ENCODE measurements at places on chromosomes 4 and X.

DNA sequence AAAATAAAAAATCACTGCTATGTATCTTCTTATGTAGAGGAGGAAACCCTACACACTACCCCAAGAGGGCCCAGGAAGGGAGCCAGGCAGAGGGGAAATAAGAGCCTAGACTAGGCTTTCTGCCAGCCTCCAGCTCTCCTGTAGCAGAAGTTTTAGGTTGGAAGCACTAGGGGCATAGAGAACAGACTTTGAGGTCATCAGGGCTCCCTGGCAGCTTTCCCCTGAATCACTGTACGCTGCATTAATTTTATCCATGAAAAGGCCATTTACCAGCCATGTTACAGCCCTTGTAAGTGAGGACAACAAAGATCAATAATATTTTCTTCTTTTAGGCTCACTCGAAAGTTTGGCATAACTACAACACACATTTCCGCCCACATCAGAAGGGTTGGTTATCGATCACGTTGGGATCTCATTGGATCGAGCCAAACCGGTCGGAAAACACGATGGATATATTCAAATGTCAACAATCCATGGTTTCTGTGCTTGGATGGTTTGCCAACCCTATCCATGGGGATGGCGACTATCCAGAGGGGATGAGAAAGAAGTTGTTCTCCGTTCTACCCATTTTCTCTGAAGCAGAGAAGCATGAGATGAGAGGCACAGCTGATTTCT is 24.7 kb downstream of the RPL9 start:
- DNase-seq: no peak

- no peak for DNase-seq
Measured at GRCh38 chr4:152415980-152416379, 119.9 kb downstream of the FBXW7 start.

DNA sequence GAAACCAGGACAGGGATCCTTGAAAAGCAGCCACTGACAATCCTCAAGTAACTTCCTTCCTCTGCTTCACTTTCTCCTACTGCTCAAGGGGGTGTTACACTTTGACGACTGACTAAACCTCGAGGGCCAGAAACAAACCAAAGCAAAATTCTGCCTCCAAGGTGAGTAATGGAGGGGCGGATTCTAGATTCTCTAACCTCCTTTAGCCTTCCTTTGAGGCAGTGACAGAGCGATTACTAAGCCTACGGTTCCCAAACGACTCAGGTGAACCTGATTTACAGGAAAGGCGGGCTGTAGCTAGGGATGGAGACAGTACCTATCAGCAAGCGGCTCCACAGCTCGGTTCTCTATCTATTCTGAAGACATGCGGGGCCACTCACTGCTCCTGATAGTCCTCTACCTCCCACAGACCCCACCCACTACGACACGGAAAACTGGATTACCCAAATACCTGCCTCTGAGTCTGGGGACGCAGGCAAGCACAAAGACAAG is 487 bp downstream of the TBCK start:
- no peak for DNase-seq

DNA sequence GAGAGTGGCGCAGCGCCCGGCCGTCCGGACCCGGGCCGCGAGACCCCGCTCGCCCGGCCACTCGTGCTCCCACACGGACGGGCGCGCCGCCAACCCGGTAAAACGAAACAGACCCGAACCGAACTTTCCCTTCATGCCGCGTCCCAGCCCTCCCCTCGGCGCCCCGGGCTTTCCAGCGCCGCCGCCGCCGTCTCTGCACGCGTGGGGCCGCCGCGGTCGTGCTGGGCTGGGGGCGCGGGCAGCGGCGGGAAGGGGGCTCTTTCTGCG is 222 bp downstream of the SMAD1 start:
- no peak for DNase-seq

- DNase-seq: no peak
Measured at GRCh38 chr4:99002279-99002678, 6.8 kb downstream of the METAP1 start.

DNA sequence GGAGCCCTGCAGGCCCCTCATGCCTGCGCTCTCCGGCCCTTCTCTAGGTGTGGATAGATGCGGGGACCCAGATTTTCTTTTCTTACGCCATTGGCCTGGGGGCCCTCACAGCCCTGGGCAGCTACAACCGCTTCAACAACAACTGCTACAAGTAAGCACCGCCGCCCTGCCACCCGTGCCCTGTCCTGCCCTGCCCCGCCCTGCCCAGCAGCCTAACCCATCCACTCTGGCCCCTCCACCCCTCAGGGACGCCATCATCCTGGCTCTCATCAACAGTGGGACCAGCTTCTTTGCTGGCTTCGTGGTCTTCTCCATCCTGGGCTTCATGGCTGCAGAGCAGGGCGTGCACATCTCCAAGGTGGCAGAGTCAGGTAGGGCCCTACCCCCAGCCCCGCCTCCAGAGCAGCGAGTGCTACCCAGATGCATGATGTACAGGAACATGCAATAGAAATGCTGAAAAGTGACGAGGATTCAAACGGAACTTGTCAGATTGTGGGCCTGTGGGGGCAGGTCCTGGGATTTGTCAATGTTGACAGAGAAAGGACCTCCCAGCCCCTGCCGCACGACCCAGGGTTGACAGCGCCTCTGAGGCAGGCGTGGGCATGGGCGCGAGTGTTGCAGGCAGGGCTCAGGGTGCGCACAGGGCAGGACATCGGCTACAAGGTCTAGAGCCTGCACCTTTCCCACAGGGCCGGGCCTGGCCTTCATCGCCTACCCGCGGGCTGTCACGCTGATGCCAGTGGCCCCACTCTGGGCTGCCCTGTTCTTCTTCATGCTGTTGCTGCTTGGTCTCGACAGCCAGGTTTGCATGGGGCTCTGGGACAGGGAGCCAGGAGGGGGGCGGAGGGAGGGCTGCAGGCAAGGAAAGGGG is 5.7 kb downstream of the SLC6A8 start:
- DNase-seq: no peak

- no peak for DNase-seq
Measured at GRCh38 chr4:128707864-128708263, 101.6 kb upstream of the JADE1 start.

DNA sequence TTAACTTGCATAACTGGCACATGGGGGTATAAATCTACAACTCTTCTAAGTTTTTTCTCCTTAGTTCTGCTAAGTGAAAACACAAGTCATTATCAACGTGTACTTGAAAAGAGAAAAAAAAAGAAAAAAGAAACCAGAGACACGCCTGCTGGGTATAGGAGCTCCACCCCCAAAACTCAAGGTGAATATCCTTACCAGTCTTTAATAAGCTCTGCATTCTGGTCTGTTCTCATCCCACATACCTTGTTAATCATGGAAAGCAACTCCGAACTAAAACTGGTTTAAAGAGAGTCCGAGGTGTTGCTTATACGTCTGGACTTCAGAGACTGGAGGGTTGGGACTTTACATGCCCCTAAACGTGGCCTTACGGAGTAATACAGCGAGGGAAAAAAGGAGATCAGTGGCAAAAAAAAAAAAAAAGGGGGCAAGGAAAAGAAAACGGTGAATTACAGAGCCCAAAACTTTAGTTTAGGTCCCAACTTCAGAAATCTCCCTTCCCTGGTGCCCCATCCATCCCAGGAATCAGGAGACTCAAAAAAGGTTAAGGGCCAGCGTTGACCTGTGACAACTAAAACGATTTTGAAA is 1.0 kb downstream of the PGRMC2 start:
- DNase-seq: no peak

- no peak for DNase-seq
Measured at GRCh38 chr4:177119021-177119471, 190.6 kb upstream of the NEIL3 start.

DNA sequence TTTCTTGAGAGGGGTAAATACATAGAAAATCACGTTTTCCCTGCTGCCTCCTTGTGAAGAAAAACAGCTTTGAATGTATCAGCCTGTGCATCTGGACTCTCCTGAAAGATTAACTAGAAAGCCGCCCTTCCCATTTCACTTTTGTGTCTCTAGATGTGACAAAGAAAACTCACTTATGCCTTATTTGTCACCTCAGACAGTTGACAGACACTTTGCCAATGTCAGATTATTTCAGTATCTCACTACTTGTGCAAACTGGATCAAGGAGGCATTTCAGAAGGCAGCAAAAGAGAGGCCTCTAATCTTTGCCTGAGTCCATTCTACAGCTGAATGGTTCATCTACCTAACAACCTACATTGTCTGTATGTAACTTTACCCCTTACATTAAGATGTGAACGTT is 754.9 kb downstream of the RPA4 start:
- DNase-seq: no peak

GRCh38 chrX:71256051-71256450 is 2.1 kb upstream of the ZMYM3 start:
- no peak for DNase-seq

DNA sequence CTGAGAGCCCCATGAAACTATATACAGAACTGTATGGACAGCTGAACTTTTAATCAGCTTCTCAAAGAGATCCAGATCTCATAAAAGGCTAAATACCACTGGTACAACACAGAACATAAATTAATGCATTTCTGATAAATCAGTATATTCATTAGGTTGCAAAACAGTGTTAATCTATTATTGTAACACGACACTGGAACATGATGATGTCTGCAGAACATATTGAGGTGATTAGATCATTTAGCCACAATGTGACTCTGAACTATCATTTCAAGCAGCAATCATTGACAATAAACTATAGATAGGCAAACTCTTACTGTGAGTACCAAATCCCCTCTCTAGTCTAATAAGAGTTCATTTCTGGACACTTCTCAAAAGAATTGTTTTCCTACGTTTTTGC is 50.3 kb downstream of the GASK1B start:
- DNase-seq: no peak

DNA sequence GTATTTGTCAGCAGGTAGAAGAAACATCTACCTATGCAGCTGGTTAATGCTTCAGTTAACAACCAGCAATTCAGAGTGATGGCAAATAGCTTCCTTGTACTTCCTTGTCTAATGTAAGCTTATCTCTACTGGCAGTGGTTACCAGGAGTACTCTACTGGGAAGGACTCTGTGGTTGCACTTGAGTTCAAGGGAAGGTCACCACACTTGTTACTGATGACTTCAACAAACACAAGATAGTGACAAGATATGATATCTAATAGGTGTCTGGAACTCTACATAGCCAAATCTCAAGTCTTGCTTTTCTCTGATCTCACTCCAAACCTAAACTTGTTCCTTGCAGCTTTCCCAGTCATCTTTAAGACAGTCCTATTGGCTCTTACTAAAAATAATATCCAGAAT is 1644.9 kb upstream of the TENM3 start:
- no peak for DNase-seq

DNA sequence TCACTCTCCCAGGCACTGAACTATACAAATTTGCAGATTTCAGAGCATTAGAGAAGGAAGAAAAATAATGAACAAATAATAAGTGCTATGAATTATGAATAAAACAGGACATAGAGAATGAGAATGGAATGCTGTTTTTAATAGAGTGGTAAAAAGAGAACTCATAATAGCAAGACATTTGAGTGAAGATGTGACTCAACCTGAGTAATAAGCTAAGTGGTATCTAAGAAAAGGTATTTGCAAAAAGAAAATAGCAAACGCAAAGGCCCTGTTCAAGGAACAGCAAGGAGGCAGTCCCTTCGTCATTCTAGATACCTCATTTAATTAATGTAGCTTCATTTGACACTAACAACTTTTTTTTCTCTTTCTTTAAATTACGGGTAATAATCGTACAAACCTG is 1910.0 kb upstream of the TENM3 start:
- no peak for DNase-seq

DNA sequence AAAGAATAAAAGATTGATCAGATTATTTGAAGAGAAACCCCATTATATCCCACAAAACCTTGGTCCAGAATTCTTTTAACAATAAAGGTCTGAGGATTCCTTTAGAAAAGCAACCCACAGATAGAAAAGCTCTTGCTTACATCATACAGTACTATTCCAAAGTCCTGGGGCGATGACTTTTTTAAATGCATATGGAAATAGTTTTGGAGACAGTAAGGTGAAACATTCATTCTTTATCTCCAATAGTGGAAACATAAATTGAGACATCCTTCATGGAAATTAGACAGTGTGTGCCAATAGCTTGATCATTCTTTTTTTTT is 85.7 kb upstream of the UCP1 start:
- DNase-seq: no peak

GRCh38 chrX:9805956-9806355 is 19.7 kb downstream of the SHROOM2 start:
- DNase-seq: no peak

DNA sequence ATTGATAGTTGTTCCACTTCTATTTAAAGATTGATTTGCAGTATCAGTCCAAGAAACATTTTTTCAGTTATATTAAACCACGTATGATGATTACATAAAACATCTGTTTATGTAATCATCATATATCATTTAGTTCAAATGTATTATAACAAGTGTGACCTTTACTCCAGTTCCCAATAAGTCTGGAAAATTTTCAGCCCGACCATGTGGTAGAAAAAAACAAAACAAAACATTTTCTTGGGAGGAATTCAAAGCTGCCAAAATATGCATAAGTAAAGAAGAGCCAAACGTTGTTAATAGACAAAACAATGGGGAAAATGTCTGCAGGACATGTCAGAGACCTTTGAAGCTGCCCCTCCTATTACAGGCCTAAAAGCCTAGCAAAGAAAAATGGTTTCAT is 709.1 kb downstream of the FAT4 start:
- no peak for DNase-seq

DNA sequence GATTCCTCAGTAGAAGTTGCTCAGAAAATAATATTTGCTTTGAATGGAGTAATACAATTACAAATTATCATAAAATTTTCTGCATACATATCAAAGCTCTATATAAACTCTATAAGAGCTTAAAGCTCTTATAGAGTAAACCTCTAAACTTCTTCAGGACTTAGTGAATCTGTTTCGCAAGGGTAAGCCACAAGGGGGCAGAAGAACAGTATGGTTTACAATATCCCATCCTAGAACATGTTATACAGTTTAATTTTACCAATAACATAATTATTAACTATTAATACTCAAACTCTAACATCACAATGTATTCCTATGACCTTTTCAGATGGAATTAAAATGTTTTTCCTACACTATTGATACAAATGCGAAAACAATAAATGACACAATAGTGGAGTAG is 33.8 kb upstream of the SPANXN1 start:
- peak; percentile 1 for DNase-seq

GRCh38 chr4:22514481-22514880 is 1.4 kb downstream of the ADGRA3 start:
- DNase-seq: no peak

DNA sequence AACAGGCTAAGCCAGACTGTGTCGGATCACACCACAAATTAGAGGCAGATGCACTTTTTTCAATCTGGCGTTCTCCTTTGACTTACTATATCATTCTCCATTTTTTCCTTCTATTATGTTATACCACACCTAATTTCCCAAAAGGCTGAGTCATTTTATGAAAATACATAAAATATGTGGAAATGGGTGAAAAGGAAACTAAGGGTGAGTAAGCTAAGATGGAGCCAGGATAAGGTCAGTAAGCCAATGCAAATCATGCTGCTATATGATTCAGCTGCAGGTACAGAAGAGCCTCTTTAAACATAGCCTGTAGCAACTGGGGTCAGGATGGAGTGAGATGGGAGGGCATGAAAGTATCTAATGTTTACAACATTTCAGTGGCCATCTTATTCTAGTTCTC is 94.0 kb upstream of the TEX13A start:
- DNase-seq: no peak

- DNase-seq: no peak
Measured at GRCh38 chr4:146548443-146548842, 26.7 kb upstream of the SLC10A7 start.

GRCh38 chr4:68718447-68719074 is 48.1 kb upstream of the UGT2B15 start:
- no peak for DNase-seq

Data from SHP77 (cell line).